ENCODE measurements at places on chromosomes 6 and 20.

GRCh38 chr20:973785-974194 lies 28.3 kb downstream of the RSPO4 start:
- DNase-seq = peak; percentile 14

DNA sequence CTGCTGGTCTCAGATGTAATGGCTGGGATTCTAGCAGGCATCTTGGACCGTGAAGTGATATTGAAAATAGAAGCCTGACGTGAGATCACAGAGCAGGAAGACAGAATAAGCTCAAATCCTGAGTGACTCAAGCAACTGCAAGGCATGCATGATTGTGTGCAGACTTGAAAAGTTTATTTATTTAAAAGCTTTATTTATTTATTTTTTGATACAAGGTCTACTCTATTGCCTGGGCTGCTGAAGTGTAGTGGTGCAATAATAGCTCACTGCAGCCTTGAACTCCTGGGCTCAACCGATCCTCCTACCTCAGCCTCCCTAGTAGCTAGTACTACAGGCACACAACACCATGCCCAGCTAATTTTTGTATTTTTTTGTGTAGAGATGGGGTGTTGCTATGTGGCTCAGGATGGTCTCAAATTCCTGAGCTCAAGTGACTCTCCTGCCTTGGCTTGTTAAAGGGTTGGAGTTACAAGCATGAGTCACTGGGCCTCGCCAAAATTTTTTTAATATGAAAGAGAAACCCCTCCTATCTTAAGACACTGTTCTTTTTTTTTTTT lies 40.1 kb upstream of the RNF144B start:
- no peak for DNase-seq

- no peak for DNase-seq
These were observed 121.7 kb downstream of the NKAIN2 start for GRCh38 chr6:123925350-123925749.

- no peak for DNase-seq
These were observed 10.9 kb upstream of the ATRN start for GRCh38 chr20:3459881-3460307.
